ENCODE measurements at places on chromosomes 3 and 15. TPM values are rescaled to one million over a fixed set of nuclear protein-coding genes. Genes with fewer than 3 reads are reported as not detected.

The SENP5 gene
- 39.3 TPM for total RNA-seq

The AKAP13 gene
- total RNA-seq: 42.8 TPM

The LRTM1 gene
- not detected for total RNA-seq

The KLHL40 gene
- total RNA-seq: not detected

The KCNAB1 gene
- 0.05 TPM for total RNA-seq

The FETUB gene
- total RNA-seq: not detected

The GPR160 gene
- total RNA-seq: 3.4 TPM

The TNFAIP8L3 gene
- total RNA-seq: 1.3 TPM

The FES gene
- total RNA-seq: not detected

The SUSD5 gene
- 0.98 TPM for total RNA-seq

The TRAT1 gene
- total RNA-seq: not detected

The AP3B2 gene
- total RNA-seq: not detected

The HCN4 gene
- 0.17 TPM for total RNA-seq

The RHO gene
- total RNA-seq: 0.05 TPM

The STARD5 gene
- 0.71 TPM for total RNA-seq

The CLRN1 gene
- total RNA-seq: not detected

DNA sequence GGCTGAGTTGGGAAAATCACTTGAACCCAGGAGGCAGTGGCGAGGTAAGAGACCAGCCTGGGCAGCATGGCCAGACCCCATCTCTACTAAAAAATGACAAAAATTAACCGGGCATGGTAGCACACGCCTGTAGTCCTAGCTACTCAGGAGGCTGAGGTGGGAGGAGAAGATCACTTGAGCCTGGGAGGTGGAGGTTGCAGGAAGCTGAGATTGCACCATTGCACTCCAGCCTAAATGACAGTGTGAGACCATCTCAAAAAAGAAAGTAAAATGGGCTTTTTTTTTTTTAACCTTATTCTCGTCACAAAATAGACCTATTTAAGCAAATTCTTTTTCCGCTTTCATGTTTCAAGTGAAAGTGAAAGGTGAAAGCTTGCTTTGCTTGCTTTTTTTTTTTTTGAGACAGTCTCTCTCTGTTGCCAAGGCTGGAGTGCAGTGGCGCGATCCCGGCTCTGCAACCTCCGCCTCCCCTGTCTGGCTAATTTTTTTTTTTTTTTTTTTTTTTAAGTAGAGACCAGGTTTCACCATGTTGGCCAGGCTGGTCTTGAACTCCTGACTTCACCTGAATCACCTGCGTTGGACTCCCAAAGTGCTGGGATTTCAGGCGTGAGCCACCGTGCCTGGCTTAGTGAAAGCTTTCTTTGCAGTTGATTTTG lies 3.6 kb downstream of the PDIA3 start:
- DNase-seq: no peak

DNA sequence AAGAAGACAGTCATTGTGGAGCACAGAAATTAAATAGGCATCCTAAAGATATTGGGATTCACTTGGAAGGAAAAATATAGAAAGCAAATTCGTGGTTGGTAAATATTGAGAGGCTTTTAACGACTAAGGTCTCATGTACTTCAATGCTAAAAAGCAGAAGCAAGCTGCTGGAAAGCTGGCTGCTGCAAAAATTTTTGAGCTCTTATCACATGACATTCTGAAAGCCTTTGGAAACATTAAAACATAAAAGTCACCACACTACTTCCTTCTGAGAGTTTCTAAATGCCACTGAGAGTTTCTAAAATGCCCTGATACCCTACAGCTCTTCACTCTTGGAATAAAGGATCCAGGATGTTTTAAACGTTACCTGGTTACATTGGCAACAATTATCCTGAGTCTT lies 39.0 kb upstream of the CBLB start:
- DNase-seq: no peak

DNA sequence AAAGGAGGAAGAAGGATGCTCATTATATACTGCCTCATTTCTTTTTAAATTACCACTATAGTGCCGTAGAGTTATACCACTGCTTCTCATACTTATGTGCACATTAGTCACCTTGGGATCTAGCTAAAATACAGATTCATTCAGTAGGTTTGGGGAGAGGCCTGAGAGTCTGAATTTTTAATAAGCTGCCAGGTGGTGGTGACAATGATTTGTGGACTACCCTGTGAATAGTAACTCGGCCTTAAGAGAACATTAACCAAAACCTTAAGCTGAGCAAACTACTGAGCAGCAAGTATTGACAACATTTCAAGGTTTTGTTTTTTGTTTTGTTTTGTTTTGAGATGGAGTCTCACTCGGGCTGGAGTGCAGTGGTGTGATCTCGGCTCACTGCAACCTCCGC lies 19.8 kb downstream of the UBA5 start:
- DNase-seq: no peak

DNA sequence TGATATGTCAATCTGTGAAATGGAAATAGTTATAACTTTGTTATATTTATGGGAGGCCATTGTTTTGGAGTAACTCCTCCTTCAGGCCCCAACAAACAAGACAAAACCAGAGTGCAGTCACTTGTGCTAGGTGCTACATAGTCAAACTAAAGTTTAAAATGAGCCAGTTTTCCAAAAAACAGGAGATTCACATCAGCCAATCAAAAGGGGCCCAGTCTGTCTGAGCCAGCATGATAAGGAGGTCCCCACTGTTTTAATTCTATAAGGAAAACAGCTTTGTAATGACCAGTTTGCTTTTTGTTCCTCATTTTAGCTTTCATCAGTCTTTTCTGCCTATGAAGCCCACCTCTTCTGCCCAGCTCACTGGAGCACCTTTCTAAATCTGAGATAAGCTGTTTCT lies 94.7 kb upstream of the SLC7A14 start:
- no peak for DNase-seq

- DNase-seq: no peak
Observed at GRCh38 chr15:77276096-77276495, 143.8 kb downstream of the PEAK1 start.

GRCh38 chr3:14117468-14118399 lies 6.9 kb downstream of the CHCHD4 start:
- no peak for DNase-seq

GRCh38 chr15:63586790-63587189 lies 10.4 kb upstream of the FBXL22 start:
- DNase-seq: no peak

DNA sequence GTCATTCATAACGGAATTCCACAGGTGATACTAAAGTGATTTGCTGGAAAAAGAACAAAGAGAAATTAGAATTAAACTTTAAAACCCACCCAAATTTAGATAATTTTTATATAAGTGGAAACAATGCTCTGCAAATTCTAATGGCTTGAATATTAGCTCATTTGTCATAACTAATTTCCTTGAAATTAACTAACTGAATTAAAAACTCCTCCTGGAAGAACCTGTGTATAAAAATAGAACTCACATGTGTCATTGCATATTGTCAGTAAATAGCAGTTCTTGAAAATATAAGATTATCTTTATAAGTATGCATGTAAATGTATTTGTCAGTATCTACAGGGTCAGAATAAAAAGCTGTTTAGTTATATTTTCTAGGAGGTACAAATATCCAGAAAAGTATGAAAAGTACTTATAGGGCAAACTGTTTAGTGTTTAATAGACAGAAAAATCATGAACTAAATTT lies 16.3 kb downstream of the ZIC1 start:
- DNase-seq: no peak

DNA sequence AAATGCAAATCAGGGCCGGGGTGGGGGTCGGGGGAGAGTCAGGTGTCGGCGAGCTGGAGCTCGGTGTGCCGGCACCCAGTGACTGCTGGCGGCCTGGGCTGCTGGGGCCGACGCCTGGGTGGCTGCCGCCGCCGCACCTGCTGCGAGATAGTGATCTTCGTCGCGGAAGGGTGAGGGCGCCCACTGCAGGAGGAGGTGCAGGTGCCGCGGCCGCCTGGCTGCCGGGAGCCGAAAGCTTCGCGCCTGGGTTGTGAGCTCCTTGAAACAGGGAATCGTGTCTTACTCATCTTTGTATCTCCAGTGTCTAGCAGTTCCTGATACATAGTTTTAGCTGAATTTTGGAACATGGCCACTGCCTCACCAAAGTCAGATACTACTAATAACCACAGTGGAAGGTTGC lies 64.0 kb upstream of the CPOX start:
- peak; percentile 57 for DNase-seq

- DNase-seq: peak; percentile 43
Observed at GRCh38 chr3:172651936-172652625, 58.8 kb downstream of the NCEH1 start.

- no peak for DNase-seq
Observed at GRCh38 chr3:54940971-54941370, 13.1 kb upstream of the LRTM1 start.

GRCh38 chr15:31280046-31280830 lies 46.4 kb upstream of the KLF13 start:
- DNase-seq: no peak

- peak; percentile 48 for DNase-seq
Observed at GRCh38 chr3:195911041-195911945, 2.9 kb upstream of the TNK2 start.

GRCh38 chr3:197329382-197329781 lies 31.0 kb upstream of the DLG1 start:
- DNase-seq: no peak

GRCh38 chr15:66845266-66845785 lies 143.3 kb downstream of the SMAD6 start:
- DNase-seq: no peak

DNA sequence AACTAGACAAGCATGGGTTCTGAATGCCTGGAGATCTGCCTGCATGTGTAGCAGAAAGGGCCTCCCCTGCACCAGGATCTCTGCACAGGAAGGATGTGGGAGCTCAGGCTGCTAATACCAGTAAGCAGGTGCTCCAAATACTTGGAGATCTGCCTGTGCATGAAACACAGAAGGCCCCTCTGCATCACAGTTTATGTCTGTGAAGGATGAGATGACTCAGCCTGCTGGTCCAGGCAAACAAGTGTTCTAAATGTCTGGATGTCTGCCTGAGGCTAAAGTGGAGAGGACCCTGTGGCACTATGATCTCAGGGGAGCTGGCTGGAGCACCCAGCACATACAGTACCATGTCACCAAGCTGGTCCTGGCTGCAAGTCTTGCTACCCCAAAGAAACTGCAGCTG lies 678.8 kb downstream of the MCTP2 start:
- no peak for DNase-seq

- DNase-seq: no peak
Observed at GRCh38 chr3:139524841-139525636, 14.5 kb downstream of the RBP1 start.

- no peak for DNase-seq
Observed at GRCh38 chr3:114873591-114873990, 273.5 kb downstream of the ZBTB20 start.

DNA sequence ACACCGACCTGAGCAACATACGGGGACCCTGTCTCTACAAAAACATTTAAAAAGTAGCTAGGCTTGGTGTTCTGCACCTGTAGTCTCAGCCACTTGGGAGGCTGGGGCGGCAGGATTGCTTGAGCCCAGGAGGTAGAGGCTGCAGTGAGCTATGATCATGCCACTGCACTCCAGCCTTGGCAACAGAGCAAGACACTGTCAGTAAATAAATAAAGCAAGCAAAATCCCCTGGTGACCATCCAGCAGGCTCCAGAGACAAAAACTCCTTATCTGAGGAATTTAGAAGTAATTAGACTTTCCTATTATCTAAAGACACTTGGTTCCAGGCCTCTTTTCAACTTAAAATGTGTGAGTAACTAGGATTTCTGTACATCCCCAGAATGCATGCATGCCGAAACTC lies 29.5 kb upstream of the ZNF774 start:
- DNase-seq: peak; percentile 40

- no peak for DNase-seq
Observed at GRCh38 chr15:66193066-66193465, 60.5 kb downstream of the MEGF11 start.

DNA sequence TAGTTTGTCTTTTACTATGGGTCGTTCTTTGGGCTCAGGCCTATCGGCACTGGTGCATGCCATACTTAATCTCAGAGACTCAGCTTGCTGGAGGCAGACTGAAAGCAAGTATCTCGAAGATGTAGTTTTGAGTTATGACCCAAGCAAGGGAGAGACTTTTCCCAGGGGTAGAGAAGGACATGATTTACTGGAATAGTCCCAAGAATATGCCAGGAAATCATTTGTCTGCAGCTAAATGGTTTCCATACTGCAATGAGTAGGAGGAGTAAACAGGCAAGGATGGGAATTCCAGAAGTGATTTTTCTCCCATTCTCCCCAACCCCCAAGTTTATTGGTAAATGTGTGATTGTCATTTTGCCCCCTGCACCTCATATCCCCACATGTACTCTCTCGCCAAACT lies 35.4 kb upstream of the LACTB start:
- no peak for DNase-seq

GRCh38 chr3:113745756-113746547 lies at the start of gene NAA50:
TSS of gene NAA50 (minus strand) at chr3:113746249. CDS start at chr3:113745949, 300 bp downstream.
- peak; percentile 93 for DNase-seq

- no peak for DNase-seq
Observed at GRCh38 chr3:169400205-169400604, 263.3 kb downstream of the MECOM start.

DNA sequence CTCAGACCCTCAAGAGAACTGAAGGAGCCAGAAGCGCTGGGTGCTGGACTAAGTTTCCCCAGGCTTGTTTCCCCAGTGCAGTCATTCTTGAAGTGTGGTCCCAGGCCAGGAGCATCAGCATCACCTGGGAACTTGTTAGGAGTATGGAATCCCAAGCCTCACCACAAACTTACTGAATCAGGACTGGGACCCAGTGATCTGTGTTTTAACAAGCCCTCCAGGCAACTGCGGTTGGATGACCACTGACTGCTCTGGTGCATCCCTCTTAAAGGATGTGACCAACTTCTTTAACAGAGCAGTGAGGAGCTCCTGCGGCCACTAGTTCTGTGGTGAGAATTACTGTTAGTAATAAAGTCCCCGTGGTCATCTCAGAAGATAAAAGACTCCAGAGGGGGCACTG lies 62.4 kb upstream of the DAZL start:
- DNase-seq: peak; percentile 88
